COR-L47 (cell line): ENCODE measurements at places on chromosomes 1 and 21.
A peak's percentile ranks its signal among the peaks of the same experiment; 100 is the strongest.

GRCh38 chr1:186849826-186850225, 21.1 kb downstream of the PLA2G4A start:
- no peak for DNase-seq

DNA sequence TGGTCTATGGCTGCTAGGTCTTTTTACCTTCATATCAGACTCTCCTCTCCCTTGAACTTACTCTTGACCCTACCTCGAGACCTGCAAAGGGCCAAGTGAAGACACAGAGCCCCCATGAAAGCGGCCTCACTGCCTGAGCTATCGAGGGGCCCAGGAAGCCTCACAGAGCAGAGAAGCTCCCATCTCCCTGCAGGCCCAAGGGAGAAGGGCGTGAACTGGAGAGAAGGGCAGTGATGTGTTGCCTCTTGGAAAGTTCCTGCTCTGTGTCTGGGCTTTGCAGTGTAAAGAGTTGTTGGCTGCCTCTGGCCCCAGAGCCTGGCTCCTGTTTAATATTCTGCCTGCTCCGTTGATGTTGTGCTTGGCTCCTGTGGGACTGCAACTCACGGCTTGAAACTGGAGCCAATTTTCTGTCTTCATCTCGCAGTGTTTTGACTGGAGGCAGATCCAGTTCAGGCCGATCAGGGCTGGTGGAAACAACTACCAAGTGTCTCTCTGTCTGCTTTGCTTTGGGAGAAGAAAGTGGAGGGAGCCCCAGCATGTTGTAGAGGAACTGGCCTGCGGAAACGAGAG, 4.3 kb downstream of the SERTAD4 start:
- DNase-seq, result no peak

DNA sequence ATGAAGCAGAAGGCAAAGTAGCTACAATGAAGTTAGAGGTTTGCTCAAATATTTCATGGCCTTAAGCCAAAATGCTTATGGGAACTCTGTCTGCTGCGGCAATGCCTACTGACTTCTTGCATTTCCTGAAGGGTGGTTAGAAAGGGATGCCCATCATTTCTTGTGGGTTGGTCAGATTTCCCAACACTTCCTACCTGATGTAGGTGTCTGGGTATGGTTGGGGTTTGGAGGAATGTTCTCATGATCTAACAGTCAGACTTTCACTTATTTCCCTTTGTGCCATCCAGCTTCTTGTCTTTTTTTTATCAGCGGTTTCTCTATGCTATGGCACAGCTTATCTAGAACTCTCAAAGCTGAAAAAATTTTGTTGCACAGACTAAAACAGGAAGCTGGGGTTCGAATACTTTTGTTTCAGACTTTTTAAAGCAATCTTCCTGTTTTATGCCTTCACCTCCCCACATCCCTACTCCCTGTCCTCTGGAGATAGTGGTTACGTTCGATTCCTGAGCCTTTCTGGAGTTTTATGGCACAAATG, 307.7 kb downstream of the USP25 start:
- DNase-seq, result no peak

GRCh38 chr1:214135886-214136285, 145.1 kb upstream of the SMYD2 start:
- DNase-seq, result no peak

- no peak for DNase-seq
Observed at GRCh38 chr1:213070406-213070805, 19.4 kb downstream of the RPS6KC1 start.

DNA sequence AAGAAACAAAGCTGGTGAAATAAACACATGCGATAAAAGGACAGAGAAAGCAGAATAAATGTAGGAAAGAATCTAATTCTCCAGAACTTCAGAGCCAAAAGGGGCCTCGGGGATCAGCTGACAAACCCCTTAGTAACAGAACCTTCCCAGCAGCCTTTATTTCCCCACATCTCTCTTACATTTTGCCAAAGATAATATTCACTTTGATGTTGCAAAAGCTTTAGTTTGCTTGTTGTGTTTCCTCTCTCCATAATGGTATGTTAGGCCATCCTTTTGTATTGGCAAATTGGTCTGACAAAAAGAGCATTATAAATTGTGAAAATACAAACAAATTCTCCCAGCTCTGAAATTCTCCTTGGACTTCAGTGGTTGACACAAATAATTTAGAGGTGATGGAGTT, 54.9 kb downstream of the OPTC start:
- no peak for DNase-seq

DNA sequence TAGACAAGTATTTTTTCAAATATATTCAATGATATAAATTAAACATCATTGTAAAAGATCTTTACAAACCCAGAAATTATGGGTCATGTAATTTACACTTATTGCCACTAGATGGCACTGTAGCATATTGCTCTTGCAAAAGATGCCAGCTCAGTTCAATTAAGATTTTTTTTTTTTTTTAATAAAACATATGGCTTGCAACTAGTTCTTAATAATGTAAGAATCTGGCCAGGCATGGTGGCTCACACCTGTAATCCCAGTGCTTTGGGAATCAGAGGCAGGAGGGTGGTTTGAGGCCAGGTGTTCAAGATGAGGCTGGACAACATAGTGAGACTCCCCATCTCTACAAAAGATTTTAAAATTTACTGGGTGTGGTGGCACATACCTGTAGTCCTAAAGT, 49.4 kb upstream of the DESI2 start:
- peak; percentile 11 for DNase-seq

DNA sequence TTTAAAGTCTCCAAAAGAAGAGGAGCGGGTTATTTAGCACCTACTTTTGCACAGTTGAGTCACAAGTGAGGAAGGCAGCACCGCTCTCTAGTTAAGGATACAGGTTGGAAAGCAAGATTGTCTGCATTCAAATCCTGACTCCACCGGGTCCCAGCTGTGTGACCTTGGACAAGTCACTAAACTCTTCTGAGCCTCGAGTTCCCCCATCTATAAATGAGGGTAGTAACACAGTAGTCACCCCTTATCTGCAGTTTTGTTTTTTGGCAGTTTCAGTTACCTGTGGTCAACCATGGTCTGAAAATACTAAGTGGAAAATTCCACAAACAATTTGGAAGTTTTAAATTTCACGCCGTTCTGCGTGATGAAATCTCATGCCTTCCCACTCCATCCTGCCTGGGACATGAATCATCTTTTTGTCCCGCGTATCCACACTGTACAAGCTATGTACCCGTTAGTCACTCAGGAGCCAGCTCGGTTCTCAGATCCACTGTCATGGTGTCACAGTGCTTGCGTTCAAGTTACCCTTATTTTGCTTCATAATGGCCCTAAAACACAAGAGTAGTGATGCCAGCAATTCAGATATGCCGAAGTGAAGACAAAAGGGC, 49.4 kb downstream of the CAPZB start:
- DNase-seq, result no peak

DNA sequence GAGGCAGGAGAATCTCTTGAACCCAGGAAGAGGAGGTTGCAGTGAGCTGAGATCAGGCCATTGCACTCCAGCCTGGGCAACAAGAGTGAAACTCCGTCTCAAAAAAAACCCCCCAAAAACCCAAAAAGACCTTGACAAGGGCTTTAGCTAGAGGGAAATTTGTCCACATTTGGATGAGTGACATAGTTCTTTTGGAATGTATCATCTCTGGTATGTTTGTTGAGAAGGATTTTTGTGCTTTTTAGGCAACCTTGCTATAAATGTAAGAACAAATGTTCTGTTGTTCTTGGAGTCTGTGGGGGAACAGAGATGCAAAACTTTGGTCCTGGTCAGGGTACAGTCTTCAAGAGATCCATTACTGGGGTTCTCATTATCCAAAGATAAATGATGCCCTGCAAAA, 28.9 kb downstream of the INAVA start:
- DNase-seq, result no peak

DNA sequence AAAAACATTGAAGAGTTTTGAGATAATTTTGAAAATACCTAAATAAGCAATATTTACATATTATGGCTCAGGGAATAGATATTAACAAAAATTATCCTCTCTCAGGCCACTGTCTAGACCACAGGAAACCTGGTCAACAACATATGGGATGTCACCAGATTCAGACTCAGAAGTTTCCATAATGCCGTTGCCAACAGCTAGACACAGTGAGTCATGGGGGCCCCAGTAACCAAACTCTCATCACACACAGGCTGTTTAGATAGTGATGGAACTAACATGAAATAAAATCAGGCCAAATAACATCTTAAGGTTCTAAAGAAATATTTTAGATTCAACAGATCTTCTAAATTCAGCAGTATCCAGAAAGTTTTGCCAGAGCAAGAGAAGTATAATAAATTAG, 681.7 kb upstream of the ADAMTS5 start:
- no peak for DNase-seq

DNA sequence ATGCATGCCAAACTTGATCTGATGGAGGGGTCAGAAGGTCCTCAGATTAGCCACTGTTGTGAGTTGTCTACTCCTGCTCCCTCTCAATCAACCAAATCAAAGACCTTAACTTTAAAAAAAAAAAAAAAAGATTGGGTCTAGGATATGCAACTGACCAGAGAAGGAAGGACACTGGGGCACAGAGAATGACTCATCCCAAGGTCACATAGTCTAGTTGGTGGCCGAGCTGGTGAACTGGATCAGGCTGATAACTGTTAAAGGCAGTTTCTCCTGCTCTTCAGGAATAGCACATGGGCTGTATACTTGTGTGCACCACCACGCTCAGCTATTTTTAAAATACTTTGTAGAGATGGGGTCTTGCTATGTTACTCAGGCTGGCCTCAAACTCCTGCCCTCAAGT, 14.8 kb upstream of the S100A7 start:
- DNase-seq, result no peak

- DNase-seq, result no peak
Observed at GRCh38 chr1:232142403-232143314, 487.3 kb downstream of the SIPA1L2 start.

DNA sequence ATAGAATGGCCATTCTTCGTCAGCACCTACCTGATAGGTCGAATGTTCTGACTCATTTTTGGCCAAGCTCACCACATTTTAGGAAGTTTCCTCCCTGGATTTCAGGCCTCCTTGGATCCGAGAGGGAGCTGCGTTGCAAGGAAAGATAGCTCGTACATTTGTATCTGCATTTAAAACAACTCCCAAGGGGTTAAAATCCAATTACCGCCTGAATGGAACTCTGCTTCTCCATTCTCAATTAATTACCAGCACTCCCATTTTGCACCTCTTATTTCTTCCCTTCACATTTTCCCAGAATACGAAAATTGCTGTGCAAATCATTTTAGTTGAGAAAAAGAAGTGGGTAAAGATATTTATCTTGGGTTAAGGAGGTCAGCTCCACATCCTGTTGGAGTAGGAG, 610.7 kb downstream of the NPHP4 start:
- DNase-seq, result no peak

DNA sequence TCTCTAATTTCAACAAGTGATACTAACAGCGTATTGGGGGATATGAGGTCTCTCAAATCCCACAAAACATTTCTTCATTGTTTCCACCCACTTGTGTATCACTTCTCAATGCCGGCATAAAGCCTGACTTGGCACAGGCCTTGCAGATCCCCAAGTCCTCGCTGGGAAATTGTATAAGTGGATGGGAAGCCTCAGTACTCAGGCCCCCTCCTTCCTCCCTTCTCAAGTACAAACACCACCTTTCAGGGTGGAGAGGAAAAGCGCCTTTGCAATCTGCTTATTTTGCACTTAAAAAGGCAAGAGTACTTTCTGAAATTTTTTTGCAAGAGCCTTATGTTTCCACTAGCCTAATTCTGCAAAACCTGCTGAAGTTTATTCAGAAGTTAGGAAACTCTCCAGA, 25.8 kb upstream of the KLHDC8A start:
- DNase-seq, result no peak

DNA sequence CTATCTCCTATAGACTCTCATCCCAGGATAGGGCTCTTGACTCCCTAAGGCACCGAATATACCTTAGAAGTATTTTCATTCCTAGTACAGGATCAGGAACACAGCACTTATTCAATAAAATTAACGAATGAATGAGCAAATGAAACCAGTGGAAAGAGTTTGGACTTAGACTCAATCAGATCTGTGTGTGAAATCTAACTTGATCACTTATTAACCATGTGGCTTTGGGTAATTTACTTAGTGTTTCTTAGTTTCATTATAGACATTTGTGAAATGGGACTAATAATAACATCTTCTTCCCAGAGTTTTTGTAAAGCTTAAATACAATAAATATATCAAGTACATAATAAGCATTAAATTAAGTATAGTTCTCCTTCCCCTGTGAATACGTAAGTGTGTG, 230.1 kb downstream of the ADGRL2 start:
- no peak for DNase-seq

GRCh38 chr1:225747566-225747965, 30.1 kb upstream of the SRP9 start:
- DNase-seq, result no peak

GRCh38 chr1:68375919-68376318, 73.8 kb downstream of the RPE65 start:
- no peak for DNase-seq
